ENCODE measurements at places on chromosomes 2 and 18. TPM values are rescaled to one million over a fixed set of nuclear protein-coding genes. Genes with fewer than 3 reads are reported as not detected.

GRCh38 chr2:215881582-215881981, 131.8 kb downstream of the MREG start:
- no peaks in the 10 kb centered on the region for H3K4me1 ChIP-seq
- H3K36me3 ChIP-seq, result no peaks in the 10 kb centered on the region
- DNase-seq, result no peak
- no peak overlapping the region for H3K27ac ChIP-seq
- H3K4me3 ChIP-seq, result no peak overlapping the region

Gene SNED1
- 44.7 TPM for total RNA-seq

Gene RAB6C
- not detected for total RNA-seq

DNA sequence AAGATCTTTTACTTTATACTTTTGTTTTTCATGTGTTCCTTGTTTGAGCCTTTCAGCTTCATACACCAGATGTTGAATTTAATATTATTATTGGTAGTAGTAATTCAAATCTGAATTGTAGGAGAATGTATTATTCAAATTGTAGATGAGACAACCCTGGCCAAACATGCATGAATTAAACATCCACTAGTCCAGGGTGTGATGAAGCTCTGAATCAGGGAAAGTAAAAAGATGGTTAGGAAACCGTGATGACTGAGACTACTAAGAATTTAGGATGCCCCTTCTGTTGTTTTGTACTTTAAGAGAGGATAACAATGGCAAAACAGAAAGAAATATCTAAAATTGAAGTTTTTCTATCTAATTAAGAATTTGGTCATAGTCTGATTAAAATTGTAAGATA, 227.8 kb upstream of the CDH2 start:
- no peak for DNase-seq
- no peaks in the 10 kb centered on the region for H3K27me3 ChIP-seq
- H3K4me3 ChIP-seq, result no peak overlapping the region

Gene SP110
- 147 TPM for total RNA-seq

DNA sequence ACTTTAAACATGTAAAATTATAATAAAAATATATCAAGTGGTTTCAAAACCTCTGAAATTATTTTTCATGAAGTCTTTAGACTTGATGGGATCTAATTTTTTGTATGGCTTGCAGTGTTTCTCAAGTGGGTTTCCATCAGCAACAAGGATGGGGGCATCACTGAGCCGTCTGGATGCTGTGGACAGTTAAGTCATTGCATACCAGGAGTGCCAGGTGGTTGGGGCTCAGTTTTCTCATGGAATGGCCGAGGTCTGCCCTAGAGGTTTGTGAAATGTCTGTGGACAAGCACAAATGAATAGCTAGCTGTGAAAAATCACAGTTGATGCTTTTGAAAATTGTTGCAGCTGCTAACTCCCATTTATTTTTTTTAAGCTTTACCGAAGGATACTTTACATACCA, 1.7 kb downstream of the PRELID3A start:
- peaks cover 1% of the 10 kb centered on the region for H3K36me3 ChIP-seq
- H3K4me1 ChIP-seq, result peaks cover 18% of the 10 kb centered on the region
- no peaks in the 10 kb centered on the region for H3K27me3 ChIP-seq
- DNase-seq, result no peak

DNA sequence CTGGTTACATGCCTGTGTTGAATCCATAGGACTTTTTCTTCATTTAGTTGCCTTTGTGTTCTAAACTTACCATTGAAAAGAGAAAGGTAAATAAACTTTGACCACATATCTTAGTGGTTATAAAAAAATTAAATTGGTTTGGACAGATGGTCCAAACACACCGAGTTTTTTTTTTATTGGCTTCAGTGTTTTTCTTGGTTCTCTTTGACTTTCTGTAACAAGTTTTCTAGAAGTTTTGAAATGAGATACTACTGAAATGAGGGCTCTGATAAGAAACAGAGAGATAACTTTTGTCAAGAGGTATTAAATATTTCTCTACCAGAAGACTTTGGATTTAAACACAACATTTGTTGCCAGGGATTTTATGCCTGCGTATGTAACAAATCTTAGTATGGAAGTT, 20.7 kb downstream of the SPTBN1 start:
- no peaks in the 10 kb centered on the region for H3K4me1 ChIP-seq
- H3K36me3 ChIP-seq, result no peaks in the 10 kb centered on the region
- no peaks in the 10 kb centered on the region for H3K27me3 ChIP-seq
- no peak overlapping the region for H3K4me3 ChIP-seq

DNA sequence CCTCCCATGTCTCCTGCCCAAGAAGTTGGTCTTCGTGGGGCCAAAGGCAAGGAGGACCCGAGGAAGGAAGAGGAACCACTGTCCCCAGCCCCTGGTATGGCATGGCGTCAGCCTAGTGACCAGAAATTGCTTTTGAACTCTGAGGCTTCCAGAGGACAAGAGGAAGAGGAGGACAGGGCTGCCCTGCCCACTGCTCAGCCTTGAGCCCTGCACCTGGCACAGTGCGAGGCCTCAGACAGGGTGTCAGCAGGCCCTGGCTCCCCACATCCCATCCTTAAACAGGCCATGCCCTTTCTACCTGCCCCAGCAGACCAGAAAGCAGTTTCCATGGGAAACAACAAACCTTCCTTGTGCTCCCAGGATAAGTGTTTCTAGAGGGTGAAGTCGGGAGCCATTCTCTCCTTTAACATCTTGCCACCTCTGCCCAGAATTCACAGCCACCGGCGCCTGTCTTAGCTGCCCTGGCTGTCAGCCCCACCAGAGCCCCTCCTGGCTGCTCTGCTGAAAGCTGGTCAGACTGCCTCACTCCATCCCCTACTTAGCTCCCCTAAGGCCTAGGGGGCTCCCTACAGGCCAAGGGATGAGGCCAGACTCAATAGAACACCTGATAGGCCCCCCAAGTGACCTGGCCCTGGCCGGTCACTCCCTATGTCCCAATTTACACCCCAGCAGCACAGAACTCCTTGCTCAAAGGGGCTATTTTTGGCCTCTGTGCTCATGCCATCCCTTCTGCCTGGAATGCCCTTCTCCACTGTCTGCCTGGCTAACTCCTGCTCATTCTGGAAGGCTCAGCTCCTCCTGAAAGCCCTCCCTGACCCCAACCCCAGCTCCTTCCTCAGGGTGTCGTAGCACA, 20.6 kb downstream of the ATOH8 start:
- DNase-seq, result no peak
- no peaks in the 10 kb centered on the region for H3K36me3 ChIP-seq
- H3K4me1 ChIP-seq, result no peaks in the 10 kb centered on the region

GRCh38 chr2:98153481-98153880, 66.5 kb downstream of the VWA3B start:
- no peaks in the 10 kb centered on the region for H3K4me1 ChIP-seq
- no peaks in the 10 kb centered on the region for H3K36me3 ChIP-seq
- DNase-seq, result no peak
- H3K27ac ChIP-seq, result no peak overlapping the region

- H3K36me3 ChIP-seq, result no peaks in the 10 kb centered on the region
- H3K27ac ChIP-seq, result no peak overlapping the region
- DNase-seq, result no peak
- no peak overlapping the region for H3K4me3 ChIP-seq
- peaks cover 25% of the 10 kb centered on the region for H3K27me3 ChIP-seq
- no peaks in the 10 kb centered on the region for H3K4me1 ChIP-seq
These were observed 17.9 kb downstream of the SPATA3 start for GRCh38 chr2:231013820-231014219.

DNA sequence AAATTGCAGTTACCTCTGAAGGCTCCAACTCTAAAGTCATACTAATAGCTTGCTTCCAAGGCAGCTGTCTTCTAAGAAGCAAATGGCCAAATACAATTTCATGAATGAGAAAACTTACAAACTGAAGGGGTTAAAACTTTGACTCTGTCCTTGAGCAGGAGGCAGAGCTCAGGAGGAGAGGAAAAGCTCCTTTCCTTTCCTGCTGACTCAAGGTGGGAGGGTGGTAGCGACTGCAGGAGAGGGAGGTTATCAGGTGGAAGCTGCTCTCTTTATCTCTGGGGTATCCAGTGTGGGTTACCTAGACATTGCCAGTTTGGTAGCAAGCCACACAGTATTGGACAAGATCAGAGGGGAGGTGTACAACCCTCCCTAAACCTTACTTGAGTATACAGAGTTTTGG, 2.7 kb upstream of the EFEMP1 start:
- no peak overlapping the region for H3K4me3 ChIP-seq
- H3K36me3 ChIP-seq, result no peaks in the 10 kb centered on the region
- peaks cover 3% of the 10 kb centered on the region for H3K4me1 ChIP-seq
- no peak overlapping the region for H3K27ac ChIP-seq
- H3K27me3 ChIP-seq, result peaks cover 41% of the 10 kb centered on the region
- no peak for DNase-seq

Gene IL1RL1
- not detected for total RNA-seq

Gene INHBB
- total RNA-seq, result not detected

DNA sequence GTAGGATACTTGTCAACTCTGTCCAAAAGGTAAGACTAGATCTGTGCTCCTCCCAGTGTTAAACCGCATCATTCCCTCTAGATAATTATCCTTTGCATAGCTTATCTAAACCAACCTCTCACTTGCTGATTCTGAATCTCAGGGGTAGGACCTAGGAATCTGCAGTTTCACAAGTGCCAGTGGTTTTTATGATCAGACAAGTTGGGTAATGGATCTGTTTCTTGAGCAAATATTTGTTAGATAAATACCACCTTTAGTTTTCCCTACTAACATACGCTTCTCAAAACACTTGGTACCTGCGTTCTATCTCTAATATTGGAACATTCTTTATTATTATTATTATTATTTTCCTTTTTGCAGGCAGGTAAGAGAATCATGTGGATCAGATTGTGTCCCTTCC, 439.9 kb downstream of the PTPRM start:
- H3K27me3 ChIP-seq, result no peaks in the 10 kb centered on the region
- DNase-seq, result no peak
- no peak overlapping the region for H3K27ac ChIP-seq
- no peaks in the 10 kb centered on the region for H3K36me3 ChIP-seq
- H3K4me1 ChIP-seq, result no peaks in the 10 kb centered on the region

Gene SLC4A5
- total RNA-seq, result 5.9 TPM

DNA sequence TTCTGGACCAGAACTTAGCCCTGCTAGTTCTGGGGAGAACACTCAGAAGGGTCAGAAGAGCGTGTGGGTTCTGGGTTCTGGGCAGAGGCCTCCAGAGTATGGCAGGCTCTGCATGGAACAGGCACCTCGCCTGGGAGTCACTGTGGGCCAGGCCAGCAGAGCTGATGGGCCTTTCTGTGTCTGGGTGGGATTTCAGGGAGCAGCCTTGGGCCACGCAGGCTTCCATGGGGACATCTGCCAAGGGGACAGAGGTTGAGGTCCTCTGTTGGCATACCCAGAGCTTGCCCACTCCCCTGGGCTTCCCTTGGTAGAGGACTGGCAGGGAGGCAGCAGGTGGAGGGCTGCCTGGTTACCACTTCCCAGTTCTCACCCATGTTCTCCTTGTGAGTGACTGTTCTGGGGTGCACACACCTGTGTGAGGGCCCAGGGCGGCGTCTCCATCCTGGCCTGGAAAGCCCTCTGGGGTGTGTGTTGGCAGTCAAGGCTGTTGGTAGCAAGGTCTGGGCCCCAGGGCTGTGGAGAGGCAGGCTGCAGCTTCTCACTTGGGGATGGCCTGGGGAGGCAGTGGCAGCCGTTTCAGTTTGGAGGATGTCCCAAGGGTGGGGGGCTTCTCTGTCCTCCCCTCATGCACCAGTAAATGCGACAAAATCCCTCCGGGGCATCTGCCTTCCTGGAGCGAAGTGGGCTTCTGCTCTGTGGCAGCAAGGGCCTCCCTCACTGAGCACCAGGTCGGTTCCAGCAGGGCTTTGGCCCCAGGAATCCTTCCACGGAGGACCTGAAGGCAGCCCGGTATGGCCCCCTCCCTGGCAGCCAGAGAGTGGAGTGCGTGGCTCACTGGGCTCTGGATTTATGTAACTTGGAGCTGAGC, 74.6 kb upstream of the HDAC4 start:
- no peaks in the 10 kb centered on the region for H3K4me1 ChIP-seq
- H3K36me3 ChIP-seq, result no peaks in the 10 kb centered on the region
- no peak overlapping the region for H3K27ac ChIP-seq
- H3K27me3 ChIP-seq, result peaks cover 4% of the 10 kb centered on the region
- no peak for DNase-seq

- H3K4me3 ChIP-seq, result no peak overlapping the region
- H3K36me3 ChIP-seq, result no peaks in the 10 kb centered on the region
- H3K4me1 ChIP-seq, result no peaks in the 10 kb centered on the region
- H3K27me3 ChIP-seq, result no peaks in the 10 kb centered on the region
These were observed 143.0 kb upstream of the MYCN start for GRCh38 chr2:15797231-15797938.

- H3K27me3 ChIP-seq, result peaks cover 15% of the 10 kb centered on the region
- no peaks in the 10 kb centered on the region for H3K36me3 ChIP-seq
- DNase-seq, result no peak
- H3K27ac ChIP-seq, result no peak overlapping the region
- H3K4me1 ChIP-seq, result no peaks in the 10 kb centered on the region
These were observed 28.9 kb downstream of the PXDN start for GRCh38 chr2:1715184-1716013.

- no peaks in the 10 kb centered on the region for H3K27me3 ChIP-seq
- H3K36me3 ChIP-seq, result peaks cover 49% of the 10 kb centered on the region
- H3K4me1 ChIP-seq, result peaks cover 57% of the 10 kb centered on the region
- H3K4me3 ChIP-seq, result no peak overlapping the region
- H3K27ac ChIP-seq, result no peak overlapping the region
These were observed 6.1 kb downstream of the KYNU start for GRCh38 chr2:142883526-142883925.

GRCh38 chr2:85737481-85737880, 16.3 kb upstream of the ATOH8 start:
- no peak overlapping the region for H3K27ac ChIP-seq
- H3K4me3 ChIP-seq, result no peak overlapping the region
- H3K27me3 ChIP-seq, result peaks cover 33% of the 10 kb centered on the region
- DNase-seq, result no peak
- H3K4me1 ChIP-seq, result no peaks in the 10 kb centered on the region

DNA sequence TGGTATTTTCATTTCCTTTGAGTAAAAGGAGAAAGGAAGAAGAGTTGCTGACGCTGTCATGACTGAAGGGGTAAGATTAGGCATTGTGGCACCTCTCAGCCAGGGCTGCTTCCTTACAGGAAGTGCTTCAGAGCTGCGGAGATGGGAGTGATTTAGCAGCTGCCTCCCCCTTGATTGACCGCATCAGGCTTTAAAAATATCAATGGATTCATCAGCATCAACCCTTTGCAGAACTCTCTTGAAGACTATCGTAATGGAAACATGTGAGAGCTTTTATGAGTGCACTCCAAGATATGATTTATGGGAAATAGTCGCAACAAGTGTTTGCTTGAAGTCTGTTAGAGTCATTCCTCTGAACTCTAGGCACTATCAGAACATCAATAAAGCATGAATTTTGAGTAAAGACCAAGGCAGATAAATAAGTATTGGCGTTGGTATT, 141.1 kb downstream of the CSRNP3 start:
- no peaks in the 10 kb centered on the region for H3K36me3 ChIP-seq
- no peak for DNase-seq
- peaks cover 8% of the 10 kb centered on the region for H3K4me1 ChIP-seq

Gene MERTK
- total RNA-seq, result not detected

Gene MARS2
- 14.6 TPM for total RNA-seq

- H3K4me1 ChIP-seq, result peaks cover 35% of the 10 kb centered on the region
- peaks cover 12% of the 10 kb centered on the region for H3K36me3 ChIP-seq
- DNase-seq, result peak; percentile 48
- H3K4me3 ChIP-seq, result peak overlapping the region; percentile 94
- peak overlapping the region; percentile 59 for H3K27ac ChIP-seq
- H3K27me3 ChIP-seq, result no peaks in the 10 kb centered on the region
These were observed 815 bp downstream of the GMCL1 start for GRCh38 chr2:69830045-69830905.

- H3K27ac ChIP-seq, result no peak overlapping the region
- no peak overlapping the region for H3K4me3 ChIP-seq
- no peaks in the 10 kb centered on the region for H3K27me3 ChIP-seq
- H3K4me1 ChIP-seq, result no peaks in the 10 kb centered on the region
- no peak for DNase-seq
These were observed 73.5 kb downstream of the MEX3C start for GRCh38 chr18:51123936-51124486.

Measured in activated B cell treated with CpG ODN at 0.5 μM for 24 hours (primary cell).